ENCODE measurements at places on chromosomes 2 and 18.

DNA sequence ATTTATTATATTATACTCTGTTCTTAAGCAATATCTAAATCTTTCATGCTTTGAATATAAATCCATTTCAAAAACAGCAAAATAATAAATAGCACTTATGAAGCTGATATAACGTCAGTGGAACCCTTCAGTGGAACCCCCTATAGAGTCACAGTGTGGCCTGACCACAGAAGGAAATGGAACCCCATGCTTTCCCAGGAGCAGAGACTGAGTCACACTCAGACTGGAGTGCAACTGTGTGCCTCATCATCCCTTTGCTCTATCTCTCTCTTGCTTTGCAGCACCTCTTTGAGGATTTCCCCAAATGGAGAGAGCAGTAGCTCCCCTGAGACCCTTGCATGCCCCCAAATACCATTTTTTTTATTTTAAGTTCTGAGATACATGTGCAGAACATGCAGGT lies 13.1 kb downstream of the NXPH2 start:
- DNase-seq = no peak

- no peak for DNase-seq
These were observed 148.0 kb upstream of the SALL3 start for GRCh38 chr18:78831603-78832002.

GRCh38 chr18:40976050-40976449 lies 979.0 kb upstream of the PIK3C3 start:
- DNase-seq = no peak

DNA sequence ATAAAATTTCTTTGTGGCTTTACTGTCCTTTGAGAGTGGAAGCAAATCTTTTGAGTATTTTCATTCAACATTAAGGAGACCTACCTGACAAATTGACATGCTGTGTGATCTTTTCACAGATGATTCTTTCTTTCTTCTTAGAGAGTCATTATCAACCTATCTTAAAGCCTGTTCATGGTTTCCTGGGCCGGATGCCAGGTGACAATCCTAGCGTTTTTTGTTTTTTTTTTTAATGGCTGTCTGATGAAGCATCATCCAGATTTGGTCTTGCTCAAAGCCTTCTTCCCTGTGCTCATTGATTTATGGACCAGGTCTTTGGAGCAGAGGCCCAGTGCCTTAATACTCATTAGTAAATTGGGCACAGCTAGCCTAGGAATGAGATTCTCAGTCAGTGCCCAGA lies 9.8 kb upstream of the MGAT5 start:
- DNase-seq = no peak

- no peak for DNase-seq
These were observed 84.9 kb upstream of the PMAIP1 start for GRCh38 chr18:59814891-59815290.

DNA sequence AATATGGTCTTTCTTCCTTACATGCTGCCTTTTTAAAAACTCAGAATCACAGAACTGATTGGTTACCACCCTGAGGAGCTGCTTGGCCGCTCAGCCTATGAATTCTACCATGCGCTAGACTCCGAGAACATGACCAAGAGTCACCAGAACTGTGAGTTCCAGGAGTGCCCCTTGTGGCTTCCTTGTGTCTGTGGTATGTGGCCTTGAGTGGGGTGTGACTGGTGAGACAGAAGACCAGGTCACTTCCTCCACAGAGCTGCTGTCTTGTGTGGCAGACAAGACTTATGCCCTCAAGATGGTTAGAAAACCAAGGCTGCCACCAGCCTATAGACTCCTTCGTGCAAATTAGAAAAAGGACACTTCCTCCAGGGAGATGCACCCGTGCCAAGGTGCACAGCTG lies 72.6 kb downstream of the EPAS1 start:
- no peak for DNase-seq

GRCh38 chr18:70337139-70337972 lies 48.5 kb downstream of the SOCS6 start:
- no peak for DNase-seq

DNA sequence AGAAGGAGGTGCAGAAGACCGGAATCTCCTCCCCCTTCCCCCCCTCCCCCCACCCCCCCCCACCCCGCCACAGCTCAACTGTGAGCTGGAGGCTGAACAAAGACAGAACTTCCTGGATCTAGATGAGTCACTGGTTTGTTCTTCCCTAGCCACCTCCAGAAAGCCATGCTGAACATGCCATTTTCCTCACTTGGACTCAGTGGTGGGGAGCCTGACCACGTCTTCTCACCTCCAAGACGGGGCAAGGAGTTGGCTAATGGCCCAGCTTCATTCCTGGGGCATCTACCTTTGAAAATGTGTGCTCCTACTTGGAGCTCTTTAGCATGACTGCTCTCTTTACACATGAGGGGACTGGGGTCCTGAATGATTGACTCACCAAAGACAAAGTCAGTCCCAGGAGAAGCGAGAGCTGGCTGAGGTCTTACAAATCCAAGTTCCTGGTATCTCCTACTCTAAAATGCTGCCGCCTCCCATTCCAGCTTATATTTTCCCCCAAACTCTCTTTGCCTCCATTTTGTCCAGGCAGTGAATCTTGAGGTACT lies 22.6 kb upstream of the FZD5 start:
- no peak for DNase-seq

DNA sequence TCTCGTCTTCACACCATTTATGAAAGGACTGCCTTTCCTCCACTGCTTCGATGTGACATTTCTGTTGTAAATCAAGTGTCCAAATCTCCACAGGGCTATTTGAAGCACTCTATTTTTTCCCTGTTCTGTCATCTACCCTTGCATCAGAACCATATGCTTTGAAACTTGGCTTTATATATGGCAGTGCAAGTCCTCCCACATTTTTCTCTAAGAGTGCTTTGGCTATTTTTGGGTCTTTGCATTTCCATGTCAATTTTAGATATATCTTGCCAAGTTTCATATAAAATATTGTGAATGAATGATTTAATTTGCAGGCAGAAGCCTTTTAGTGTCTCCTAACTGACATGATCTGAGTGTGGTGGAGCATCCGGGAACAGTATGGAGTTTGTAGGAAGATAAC lies 37.8 kb upstream of the CBLN2 start:
- DNase-seq = no peak

DNA sequence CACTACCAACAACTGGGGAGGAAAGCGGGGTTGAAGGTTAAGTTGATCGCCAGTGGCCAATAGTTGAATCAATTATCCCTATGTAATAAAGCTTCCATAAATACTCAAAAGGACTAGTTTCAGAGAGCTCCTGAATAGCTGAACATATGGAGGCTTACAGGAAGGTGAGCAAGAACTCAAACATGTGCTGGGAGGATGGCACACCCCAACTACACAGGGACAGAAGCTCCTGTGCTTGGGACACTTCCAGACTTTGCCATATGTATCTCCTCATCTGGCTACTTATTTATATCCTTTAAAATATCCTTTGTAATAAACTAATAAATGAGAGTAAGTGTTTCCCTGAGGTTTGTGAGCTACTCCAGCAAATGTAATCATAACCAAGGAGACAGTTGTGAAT lies 115.7 kb downstream of the HNMT start:
- no peak for DNase-seq

DNA sequence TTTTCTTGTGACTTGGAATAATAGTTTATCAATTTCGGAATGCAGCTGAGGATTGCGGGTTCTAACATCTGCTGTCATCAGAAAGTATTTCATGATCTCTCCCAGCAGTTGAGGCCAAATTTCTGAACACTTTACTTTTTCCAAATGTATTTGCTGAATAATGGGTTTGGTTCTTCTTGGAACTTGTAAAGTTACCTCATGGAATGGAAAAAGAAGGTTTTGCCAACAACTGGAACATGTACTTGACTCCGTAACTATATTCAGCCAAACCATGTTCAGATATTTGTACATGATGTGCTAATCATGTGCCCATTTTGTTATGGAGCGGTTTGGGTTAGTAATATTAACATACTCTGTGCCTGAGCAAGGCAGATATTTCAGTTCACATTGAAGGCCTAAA lies 119.6 kb downstream of the LCLAT1 start:
- DNase-seq = no peak

GRCh38 chr2:145906354-145906753 lies 1386.4 kb upstream of the ZEB2 start:
- DNase-seq = no peak

- DNase-seq = no peak
These were observed 78.3 kb upstream of the FZD5 start for GRCh38 chr2:207847807-207848544.

DNA sequence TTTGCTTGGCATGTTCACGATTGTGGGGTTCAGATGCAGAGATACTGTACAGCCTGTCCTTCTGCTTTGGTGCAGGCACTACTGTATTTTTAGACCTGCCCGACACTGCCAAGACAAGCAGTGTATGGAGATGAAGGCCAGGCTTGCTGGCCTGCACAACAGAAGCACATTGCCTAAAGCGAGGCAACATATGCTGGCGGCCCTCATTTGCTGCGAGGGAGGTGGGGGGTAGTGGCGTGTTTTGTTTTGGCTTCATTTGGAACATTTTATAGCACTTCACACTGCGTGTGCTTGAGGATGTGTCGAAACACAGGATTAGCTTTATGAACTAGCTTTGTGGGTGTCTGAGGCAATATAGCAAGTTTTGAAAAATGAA lies 27.0 kb downstream of the TMEM182 start:
- DNase-seq = no peak

- DNase-seq = no peak
These were observed 107.6 kb downstream of the AP1S3 start for GRCh38 chr2:223729781-223730180.

GRCh38 chr2:41910126-41910525 lies 137.7 kb upstream of the PKDCC start:
- no peak for DNase-seq

Measured in ureter (tissue), 1 donor.